ENCODE measurements at places on chromosomes 2 and 18.

DNA sequence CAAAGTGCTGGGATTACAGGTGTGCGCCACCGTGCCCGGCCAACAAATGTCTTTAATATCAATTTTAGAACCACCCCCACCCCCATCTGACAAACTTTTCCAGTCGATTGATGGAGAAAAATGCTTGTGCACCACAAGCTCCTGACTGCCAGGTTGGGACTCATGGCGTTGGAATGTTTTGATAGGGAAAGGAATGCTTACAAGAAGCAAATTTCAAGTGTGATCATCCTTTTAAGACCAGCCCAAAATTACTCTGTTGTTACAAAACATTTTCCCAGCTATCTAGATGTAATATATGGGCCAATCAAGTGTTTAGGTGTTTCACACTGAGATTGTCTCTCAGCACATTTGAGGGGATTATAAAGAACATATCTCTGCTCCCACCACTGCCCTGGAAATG, 45.2 kb downstream of the UBXN4 start:
- DNase-seq = no peak
- no peak overlapping the region for H3K4me3 ChIP-seq
- no peak overlapping the region for H3K27ac ChIP-seq
- H3K27me3 ChIP-seq = no peaks in the 10 kb centered on the region
- peaks cover 6% of the 10 kb centered on the region for H3K4me1 ChIP-seq

DNA sequence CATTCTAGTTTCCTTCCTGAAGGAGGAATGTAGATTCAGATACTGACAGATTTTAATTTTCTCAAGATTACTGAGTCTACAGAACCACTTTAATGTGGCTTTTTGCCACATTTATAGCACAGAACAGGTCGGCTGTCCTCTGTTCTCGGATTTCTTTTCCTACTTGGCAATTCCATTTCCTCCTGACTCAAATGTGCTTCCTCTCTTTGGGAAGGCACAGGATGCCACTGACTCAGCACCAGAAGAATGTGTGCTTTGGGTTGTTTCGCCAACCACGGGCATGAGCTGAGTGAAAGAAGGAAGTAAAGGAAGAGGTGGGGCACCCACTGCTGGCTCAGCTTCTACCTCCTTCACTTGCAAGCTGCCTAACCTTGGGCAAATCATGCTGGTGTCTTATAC, 970.6 kb upstream of the ACVR2A start:
- DNase-seq = no peak
- no peak overlapping the region for H3K4me3 ChIP-seq
- H3K27me3 ChIP-seq = no peaks in the 10 kb centered on the region
- H3K36me3 ChIP-seq = no peaks in the 10 kb centered on the region
- H3K4me1 ChIP-seq = no peaks in the 10 kb centered on the region
- H3K27ac ChIP-seq = no peak overlapping the region

GRCh38 chr2:42743659-42743990, 20.3 kb downstream of the OXER1 start:
- DNase-seq = no peak
- H3K36me3 ChIP-seq = peaks cover 8% of the 10 kb centered on the region
- H3K4me1 ChIP-seq = no peaks in the 10 kb centered on the region

DNA sequence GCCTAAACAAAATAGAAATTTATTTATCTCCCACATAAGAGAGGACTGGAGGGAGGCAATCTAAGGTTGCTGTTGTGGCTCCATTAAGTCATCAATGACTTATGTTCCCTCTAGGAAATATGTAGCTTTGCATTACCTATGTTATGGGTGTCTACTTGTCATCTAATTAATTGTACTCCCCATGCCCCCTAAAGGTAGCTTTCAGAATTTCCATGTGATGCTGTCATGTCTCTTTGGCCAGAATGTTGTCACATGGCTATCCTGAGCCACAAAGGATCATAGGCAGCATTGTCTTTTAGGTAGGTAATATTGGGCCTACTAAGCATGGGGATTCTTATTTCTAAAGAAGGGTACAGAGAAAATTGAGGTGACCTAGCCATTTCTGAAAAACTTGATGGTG, 935.6 kb upstream of the FANCL start:
- no peak overlapping the region for H3K27ac ChIP-seq
- H3K4me1 ChIP-seq = no peaks in the 10 kb centered on the region
- no peak overlapping the region for H3K4me3 ChIP-seq
- H3K36me3 ChIP-seq = no peaks in the 10 kb centered on the region

DNA sequence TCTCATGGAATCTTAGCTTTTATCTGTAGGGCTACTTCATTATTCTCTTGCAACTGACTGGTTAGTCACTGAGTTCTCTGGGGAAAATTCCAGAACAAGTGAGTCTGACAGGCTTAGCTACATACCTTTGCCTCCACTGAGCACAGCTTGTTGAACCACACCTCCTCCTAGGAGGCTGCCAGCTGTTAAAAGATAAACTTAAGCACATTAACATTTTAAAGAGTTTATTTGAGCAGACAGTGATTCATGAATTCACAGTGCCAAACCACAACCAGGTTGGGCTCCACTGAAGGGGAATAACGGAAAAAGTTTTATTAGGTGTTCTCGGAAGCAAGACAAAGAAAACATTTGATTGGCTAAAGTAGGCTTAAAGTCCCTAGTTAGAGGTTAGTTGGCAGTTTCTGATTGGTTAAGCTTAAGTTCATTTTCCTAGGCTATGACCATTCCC, 12.5 kb upstream of the SLC38A11 start:
- no peaks in the 10 kb centered on the region for H3K27me3 ChIP-seq
- no peaks in the 10 kb centered on the region for H3K4me1 ChIP-seq
- H3K4me3 ChIP-seq = no peak overlapping the region

DNA sequence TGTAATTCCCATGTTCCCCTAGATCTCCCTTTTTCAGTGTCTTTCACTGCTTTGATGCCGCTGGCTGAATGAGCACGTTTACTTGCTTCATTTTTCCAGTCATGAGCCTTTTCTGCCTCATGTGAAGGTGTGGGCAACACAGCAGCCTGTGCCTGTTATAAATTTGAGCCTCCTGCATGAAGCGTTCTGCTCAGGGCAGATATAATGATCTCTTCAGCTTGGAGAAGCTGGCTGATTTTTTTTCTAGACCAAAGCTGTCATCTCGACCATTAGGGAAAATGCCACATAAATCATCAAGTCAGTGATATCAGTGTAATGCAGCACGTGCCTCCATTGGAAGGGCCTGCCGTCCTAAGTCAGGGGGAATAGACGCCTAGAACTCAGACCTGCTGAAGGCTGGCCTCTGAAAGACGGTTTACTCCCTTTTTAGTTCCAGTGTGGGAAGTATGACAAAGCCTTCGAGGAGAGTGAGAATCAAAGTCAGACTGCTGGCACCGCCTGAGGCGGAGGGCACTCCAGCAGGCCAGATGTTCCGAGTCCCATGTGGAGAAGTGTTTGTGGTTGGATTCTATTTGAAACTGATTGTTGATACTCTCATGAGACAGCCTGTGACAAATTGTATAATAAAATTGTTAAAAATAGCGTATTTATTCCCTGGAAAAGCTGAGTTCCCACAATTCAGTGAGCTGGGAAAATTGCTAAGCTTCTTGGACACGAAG, 196.5 kb downstream of the MYO1B start:
- DNase-seq = no peak
- H3K27me3 ChIP-seq = peaks cover 55% of the 10 kb centered on the region
- no peak overlapping the region for H3K4me3 ChIP-seq
- H3K36me3 ChIP-seq = peaks cover 2% of the 10 kb centered on the region
- no peak overlapping the region for H3K27ac ChIP-seq
- no peaks in the 10 kb centered on the region for H3K4me1 ChIP-seq

- no peak overlapping the region for H3K4me3 ChIP-seq
- H3K27me3 ChIP-seq = no peaks in the 10 kb centered on the region
- no peak for DNase-seq
- peaks cover 38% of the 10 kb centered on the region for H3K4me1 ChIP-seq
These were observed 364.1 kb downstream of the ARHGAP15 start for GRCh38 chr2:143493339-143493738.

DNA sequence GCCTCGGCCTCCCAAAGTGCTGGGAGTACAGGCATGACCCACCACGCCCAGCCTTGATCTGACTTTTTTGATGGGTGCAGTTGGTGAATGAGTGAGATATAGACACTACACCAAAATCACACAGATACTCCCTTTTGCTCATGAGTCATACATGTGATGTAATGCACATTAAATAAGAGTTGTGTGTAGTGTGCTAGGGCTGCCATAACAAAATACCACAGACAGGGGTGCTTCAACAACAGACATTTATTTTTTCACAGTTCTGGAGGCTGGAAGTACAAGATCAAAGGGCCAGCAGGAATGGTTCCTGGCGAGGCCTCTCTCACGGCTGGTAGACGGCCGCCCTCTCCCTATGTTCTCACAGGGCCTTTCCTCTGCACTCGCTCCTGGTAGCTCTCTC, 46.6 kb downstream of the GBX2 start:
- H3K27me3 ChIP-seq = no peaks in the 10 kb centered on the region
- no peak overlapping the region for H3K4me3 ChIP-seq
- no peak for DNase-seq

DNA sequence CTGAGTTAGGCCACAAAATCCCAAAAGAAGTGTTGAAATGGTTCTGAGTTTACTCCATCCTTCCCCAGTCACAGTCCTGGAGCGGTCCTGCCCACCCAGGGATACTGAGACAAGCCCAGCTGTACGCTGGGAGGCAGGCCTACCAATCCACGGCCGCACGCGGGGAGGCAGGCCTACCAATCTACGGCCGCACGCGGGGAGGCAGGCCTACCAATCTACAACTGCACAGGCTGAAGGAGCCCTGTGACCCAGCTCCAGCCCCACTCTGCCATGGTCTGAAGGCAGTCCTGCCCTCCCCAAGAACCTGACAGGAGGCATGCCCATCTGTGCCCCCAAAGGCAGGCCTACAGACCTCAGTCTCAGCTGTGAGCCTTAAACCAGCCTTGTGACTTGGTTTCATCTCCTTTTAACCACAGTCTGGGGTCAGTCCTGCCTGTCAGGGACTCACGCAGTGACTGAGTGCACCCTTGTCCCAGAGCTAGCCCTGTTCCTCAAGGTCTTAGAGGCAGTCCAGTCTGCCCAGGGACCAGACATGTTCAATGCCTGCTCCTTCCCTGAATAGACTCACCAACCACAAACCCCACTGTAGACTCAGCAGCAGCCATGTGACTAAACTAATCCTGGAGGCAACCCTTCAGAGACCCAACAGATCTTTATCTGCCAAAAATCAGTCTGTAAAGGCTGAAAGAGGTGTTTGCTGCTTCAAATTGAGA, 36.8 kb downstream of the GPC1 start:
- no peak for DNase-seq
- H3K27ac ChIP-seq = no peak overlapping the region
- H3K4me3 ChIP-seq = no peak overlapping the region
- H3K4me1 ChIP-seq = no peaks in the 10 kb centered on the region
- no peaks in the 10 kb centered on the region for H3K27me3 ChIP-seq

DNA sequence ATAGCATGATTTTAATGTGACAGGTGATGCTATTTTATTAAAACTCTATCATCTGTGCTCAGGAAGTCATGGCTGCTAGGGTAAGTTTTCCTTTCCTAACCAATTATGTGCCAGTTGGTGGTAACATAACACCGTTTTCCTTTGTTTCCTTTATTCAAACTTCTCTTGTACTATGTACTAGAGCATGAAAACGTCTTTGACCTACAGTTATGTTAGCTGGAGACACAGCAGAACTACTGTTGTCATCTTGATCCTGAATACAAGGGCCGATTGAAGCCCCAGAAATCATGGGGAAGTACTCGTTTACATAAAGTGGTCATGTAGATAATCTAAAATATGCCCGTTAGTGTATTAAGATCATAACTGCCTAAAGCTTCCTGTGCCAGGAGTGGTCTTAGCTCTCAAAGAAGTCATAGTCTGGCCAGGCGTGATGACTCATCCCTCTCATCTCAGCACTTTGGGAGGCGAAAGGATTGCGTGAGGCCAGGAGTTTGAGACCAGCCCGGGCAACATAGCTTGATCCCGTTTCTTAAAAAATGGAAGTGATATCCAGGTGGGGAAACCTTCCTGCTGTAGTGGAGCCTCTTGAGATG, 20.5 kb downstream of the NEDD4L start:
- H3K27me3 ChIP-seq = peaks cover 62% of the 10 kb centered on the region
- no peak overlapping the region for H3K27ac ChIP-seq
- H3K36me3 ChIP-seq = no peaks in the 10 kb centered on the region
- no peaks in the 10 kb centered on the region for H3K4me1 ChIP-seq
- H3K4me3 ChIP-seq = no peak overlapping the region
- DNase-seq = no peak

Measured in central memory CD8-positive, alpha-beta T cell (primary cell).